Right ventricle myocardium inferior (tissue), 1 donor: ENCODE measurements at places on chromosomes 2 and 18. TPM values are rescaled to one million over a fixed set of nuclear protein-coding genes. Genes with fewer than 3 reads are reported as not detected.

Gene ATP5F1A
- 1,797 TPM for total RNA-seq

Gene ABCB6
- 31.4 TPM for total RNA-seq

Gene BAZ2B
- total RNA-seq = 35.3 TPM

Gene ZNF892
- total RNA-seq = 2.5 TPM

Gene MOB1A
- total RNA-seq = 59.3 TPM

Gene KLHL41
- total RNA-seq = 159 TPM

Gene CNTNAP5
- total RNA-seq = not detected

DNA sequence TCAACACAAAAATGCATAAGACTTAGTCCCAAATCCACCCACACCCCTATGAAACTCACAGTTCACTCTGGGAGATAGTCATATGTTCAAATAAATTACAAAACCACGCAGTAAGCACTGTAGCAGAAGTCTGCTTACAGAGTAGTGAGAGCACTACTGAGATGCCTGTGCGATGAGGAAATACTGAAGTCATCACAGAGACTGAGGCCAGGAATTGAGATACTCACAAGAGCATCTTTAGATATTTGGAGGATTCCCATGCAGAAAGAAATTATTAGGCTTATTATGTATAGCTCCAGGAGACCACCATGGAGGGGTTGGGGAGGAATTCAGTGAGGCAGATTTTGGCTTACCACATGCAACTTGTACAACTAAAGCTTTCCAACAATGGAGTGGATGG, 82.3 kb downstream of the ANTXR1 start:
- DNase-seq = no peak

- no peak for DNase-seq
Observed at GRCh38 chr2:78780864-78781583, 244.5 kb upstream of the REG3G start.

GRCh38 chr2:151891566-151892194, 63.5 kb upstream of the ARL5A start:
- no peak for DNase-seq

DNA sequence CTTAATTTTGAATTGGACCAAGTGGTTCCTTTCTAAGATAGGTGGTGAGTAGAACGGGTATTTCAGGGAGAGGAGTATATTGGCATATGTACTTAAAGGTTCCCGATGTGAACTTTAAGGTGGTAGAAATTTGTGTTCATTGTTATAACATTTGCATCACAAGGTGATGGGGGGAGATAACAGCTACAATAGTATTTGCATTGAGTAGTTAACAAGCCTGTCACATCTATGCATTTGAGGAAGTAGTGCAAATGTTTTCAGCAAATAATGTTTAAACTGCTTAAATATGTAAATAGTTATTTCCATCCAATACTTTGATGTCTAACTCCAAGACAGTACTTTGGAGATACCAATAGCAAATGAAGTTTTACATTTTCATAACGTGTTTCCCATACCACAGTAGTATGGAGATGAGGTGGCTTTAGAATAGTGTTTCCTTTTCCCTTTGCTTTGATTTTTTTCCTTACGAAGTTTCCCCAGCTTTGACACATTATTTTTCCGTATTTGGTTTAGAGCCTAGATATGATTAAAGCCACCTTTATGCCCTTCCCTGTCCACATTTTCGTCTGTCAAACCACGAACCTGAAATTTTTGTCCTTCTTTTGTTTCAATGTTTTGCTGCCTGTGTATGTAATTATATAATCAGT, 46.6 kb downstream of the VAPA start:
- DNase-seq = no peak

- no peak for DNase-seq
Observed at GRCh38 chr2:129765326-129765677, 214.2 kb upstream of the RAB6C start.

GRCh38 chr2:236606023-236606422, 36.4 kb downstream of the ACKR3 start:
- no peak for DNase-seq

- DNase-seq = no peak
Observed at GRCh38 chr2:62596061-62596921, 90.3 kb upstream of the TMEM17 start.

DNA sequence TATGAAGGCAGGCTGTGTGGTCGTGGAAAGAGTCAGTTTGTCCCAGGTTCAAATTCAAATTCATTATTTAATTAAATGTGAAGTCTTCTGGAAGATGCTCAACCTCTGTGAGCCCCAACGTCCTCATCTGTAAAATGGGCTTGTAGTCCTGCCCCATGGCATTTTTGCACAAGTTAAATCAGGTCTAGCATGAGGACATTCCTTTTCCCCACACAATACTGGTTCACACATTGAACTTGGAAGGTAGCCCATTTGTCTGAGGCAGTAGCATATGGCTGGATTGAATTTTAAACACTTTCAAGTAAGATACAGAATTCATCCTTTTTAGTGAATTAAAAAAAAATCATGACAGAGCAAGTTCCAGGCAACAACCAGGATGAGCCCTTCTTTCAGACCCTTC, 665.4 kb upstream of the HS6ST1 start:
- DNase-seq = no peak

- DNase-seq = no peak
Observed at GRCh38 chr2:73268830-73269685, 15.2 kb downstream of the FBXO41 start.
